Stimulated activated CD4-positive, alpha-beta T cell treated with anti-CD3 and anti-CD28 coated beads, Interleukin-1b, Interleukin-23, amount 100 ng/mL, for 24 hours (primary cell): ENCODE measurements at places on chromosomes 16 and 17.

DNA sequence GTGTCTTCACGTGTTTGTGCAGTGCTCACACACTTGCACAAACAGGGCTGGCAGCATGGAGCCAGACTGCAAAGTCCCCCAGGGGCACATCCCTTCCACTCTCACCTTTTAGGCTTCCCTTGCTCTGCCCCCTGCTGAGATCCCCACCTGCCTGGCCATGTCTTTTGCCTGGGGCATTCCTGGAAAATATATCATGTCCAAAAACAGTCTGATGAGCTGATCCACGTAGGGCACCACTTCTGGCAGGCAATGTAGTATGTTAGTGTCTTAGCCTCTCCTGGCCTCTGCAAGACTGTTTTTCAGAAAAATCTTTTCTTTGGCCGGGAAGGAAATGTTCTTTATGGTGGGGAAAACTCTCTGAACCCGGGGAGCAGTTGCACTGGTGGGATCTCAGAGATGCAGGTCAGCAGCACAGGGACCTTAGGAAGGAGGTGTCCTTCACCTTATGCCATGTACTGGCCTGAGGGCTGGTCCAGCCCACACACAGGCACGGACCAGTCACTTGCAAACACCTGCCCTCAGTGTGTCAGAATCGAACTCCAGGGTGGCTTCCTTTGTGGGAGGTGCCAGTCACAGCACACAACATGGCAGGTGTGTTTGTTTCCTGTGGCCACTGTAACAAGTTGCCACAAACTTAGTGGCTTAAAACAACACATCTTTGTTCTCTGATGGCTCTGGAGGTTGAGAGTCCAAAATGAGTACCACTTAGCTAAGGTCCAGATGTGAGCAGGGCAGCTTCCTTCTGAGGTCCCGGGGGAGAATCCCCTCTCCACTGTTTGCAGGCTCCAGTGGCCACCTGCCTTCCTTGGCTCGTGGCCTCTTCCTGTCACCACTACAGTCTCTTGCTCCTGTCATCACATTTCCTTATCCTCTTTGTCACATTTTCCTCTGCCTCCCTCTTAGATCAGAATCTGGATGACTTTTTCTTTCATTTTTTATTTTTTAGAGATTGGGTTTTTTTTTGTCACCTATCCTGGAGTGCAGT lies 46.6 kb downstream of the MPRIP start:
- no peak for DNase-seq

DNA sequence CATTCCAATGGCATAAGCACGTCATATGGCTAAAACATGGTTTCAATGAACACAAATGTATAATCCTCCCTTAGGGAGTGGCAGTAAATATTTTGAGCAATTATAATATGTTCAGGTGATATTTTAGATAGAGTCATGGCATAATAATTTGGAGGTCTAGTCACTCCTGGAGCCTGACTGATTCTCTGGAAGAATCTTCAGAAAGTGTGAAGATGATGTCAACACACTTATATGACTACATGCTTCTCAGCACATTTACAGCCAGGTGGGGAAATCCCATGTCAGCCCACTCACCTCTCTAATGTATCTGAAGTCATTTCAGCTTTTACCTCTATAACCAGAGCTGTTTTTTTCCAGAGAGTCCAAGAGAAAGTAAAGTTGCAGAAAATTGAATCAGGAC lies 474.8 kb downstream of the SHISA9 start:
- no peak for DNase-seq

DNA sequence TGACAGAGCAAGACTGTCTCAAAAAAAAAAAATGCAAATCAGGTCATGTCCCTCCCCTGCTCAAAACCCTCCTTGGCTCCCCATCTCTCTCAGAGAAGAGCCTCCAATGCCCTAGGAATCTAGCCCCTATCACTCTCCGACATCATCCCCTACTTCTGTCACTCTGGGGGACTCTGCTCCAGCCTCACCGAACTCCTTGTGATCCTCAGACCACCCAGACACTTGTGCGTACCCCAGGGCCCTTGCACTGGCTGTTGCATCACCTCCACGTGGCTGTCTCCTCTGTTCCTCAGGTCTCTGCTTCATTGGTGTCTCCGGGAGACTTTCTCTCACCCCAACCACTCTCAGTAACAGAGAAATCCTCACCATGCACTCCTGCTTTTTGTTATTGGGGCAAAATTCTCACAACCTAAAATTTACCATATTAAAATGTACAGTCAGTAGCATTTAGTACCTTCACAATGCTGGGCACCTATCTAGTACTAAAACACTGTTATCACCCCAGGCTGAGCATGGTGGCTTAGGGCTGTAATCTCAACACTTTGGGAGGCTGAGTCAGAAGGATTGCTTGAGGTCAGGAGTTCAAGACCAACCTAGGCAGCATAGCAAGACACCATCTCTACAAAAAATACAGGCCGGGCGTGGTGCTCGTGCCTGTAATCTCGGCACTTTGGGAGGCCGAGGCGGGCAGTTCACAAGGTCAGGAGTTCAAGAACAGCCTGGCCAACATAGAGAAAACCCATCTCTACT lies 15.2 kb downstream of the PLA2G10 start:
- DNase-seq = no peak

DNA sequence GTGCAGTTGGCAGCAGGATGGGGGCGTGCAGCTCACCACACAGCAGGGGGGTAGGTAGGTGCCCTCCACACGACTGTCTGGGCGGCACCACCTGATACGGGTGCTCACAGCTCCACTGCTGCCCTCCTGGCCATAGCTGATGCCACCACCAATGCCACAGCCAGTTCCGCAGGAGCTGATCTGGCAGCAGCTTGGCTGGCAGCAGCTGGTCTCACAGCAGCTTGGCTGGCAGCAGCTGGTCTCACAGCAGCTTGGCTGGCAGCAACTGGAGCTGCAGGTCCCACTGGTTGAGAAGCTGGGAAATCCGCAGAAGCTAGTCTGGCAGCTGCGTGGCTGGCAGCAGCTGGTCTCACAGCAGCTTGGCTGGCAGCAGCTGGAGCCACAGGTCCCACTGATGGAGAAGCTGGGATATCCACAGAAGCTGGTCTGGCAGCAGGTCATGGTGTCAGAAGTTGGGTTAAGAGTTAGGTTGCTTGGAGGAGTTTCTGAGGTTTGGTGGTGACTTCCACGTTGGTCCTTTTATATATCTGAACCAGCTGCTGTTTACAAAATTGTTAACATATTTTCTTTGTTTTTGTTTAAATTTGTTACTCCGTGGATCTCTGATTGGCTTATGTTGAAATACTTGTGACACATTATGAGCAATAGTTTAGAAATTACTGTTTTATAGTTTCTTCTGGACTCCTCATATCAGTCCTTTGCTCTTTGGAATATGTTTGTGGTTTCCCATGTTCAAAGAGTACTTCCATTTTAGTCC lies at the start of gene KRTAP1-5:
Gene KRTAP1-5 (minus strand): TSS at position 494 of the 757 bp plus-strand sequence. CDS start 53 bp downstream, at position 441.
- no peak for DNase-seq

- no peak for DNase-seq
These were observed 133.6 kb downstream of the BANP start for GRCh38 chr16:88084881-88085280.

DNA sequence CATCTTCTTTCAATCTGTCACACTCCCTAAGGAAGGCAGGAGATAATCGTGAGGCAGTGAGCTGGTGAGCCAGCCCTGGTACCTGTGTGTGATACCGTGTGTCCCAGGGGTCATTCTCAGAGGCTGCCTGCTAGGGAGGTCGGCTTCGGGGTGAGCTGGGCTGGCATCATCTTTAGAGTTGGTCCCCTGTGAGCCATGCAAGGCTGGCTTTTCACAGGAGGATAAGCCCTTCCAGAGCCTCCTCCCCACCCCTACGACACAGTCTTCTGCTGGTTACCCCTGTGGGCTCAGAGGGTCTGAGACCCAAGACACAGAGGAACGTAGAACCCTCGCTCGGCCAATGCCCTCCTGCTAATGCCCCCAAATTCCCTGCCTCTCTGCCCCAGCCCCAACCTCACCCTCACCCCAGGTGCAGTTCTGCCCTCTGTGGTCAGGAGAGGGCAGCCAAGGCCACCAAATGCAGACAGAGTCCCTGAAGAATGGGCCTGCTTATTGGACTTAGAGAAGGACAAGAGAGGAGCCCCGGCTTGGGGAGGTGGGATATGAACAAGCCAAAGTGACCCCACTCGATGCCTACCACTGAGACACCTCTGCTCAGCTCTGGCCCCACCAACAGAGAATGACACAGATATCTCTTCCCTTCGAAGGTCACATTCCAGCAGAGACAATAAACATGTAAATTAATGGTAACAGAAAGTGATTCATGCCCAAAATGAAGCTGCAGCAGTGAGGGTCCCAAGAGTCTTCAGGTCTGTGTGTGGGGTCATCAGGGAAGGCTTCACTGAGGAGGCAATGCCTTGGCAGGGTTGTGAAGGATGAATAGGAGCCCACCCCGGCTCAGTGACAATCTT lies 80.8 kb upstream of the CCL1 start:
- DNase-seq = no peak

- DNase-seq = no peak
These were observed 25.9 kb downstream of the LPCAT2 start for GRCh38 chr16:55534756-55535155.
